Sigmoid colon (tissue), 7 donors: ENCODE measurements at places on chromosomes 7 and 10. TPM values are rescaled to one million over a fixed set of nuclear protein-coding genes. Genes with fewer than 3 reads are reported as not detected.

Gene MSMB
- polyA plus RNA-seq = not detected

Gene PHTF2
- polyA plus RNA-seq = 7.3 TPM

Gene TMEM139
- 26.4 TPM for polyA plus RNA-seq

Gene POLR2J3
- 33.6 TPM for polyA plus RNA-seq

Gene ZNF853
- 0.69 TPM for polyA plus RNA-seq

Gene BMPER
- 0.60 TPM for polyA plus RNA-seq

Gene LGI1
- 0.89 TPM for polyA plus RNA-seq

Gene PGAM2
- polyA plus RNA-seq = 3.0 TPM

Gene ACTR3C
- polyA plus RNA-seq = 12.4 TPM

Gene LRRC27
- 6.2 TPM for polyA plus RNA-seq

Gene GALNT17
- 1.8 TPM for polyA plus RNA-seq

Gene TUBB8
- polyA plus RNA-seq = 0.66 TPM

Gene AKR1B1
- 40.3 TPM for polyA plus RNA-seq

GRCh38 chr10:61822781-61823230 is 78.7 kb upstream of the ARID5B start:
- DNase-seq = no peak

DNA sequence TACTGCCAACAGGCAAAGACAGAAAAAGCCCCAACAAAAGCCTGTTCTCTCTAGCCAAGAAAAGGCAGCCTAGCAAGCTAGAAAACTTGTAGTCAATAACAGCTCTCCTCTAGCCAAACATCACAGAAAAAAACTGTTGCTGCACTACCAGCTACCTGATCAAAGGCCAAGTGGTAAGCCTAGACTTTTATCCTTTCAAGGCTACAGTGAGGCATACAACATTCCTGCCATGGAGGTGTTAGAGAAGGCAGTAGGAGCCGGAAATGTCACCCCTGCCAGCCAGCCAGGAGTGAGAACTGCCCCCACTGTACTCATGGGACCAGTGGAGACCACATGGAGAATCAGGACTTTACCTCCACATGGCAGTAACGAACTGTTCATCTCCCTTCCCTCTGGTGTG is 31.2 kb downstream of the CCDC126 start:
- DNase-seq = no peak

GRCh38 chr10:9545073-9545472 is 1472.6 kb upstream of the CELF2 start:
- no peak for DNase-seq

GRCh38 chr7:4079956-4080355 is 602.1 kb upstream of the FOXK1 start:
- no peak for DNase-seq

DNA sequence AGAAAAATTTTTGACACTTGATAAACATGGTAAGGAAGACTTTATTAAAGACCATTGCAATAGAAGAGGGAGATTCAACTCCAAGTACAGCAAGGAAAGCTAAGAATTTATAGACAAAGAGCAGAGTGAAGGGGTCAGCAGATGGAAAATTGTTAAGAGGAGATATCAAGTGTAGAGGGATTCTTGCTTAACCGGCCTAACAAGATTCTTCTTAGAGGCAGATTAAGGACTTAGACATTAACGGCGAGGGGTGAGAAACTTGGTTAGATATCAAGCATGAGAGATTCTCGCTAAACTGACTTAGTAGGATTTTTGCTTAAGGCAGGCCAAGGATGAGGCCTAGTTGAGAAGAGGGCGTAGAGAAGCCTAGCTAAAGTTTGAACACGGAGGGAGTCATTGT is 76.0 kb downstream of the ITGB1 start:
- no peak for DNase-seq

- DNase-seq = no peak
Observed at GRCh38 chr7:98659756-98660155, 42.7 kb downstream of the NPTX2 start.

DNA sequence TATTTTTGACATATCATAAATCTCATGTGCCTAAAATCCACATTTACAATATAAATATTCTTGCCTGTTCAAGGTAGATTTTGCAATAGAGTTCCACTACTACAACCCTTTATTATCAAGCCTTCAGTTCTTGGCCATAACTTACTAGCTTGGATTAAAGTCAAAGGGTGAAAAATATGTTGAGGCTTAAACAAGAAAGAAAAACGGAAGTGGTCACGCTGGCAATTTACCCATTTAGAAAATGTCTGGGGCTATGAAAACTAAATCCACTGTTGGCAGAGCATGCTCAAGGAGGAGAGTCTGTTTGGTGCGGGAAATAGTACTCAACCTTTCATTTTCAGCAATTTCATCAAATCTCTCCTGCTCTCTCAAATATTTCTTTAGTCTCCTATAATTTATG is 209.8 kb upstream of the RHOBTB1 start:
- DNase-seq = no peak

GRCh38 chr10:119383174-119383856 is 159.2 kb downstream of the RGS10 start:
- no peak for DNase-seq

DNA sequence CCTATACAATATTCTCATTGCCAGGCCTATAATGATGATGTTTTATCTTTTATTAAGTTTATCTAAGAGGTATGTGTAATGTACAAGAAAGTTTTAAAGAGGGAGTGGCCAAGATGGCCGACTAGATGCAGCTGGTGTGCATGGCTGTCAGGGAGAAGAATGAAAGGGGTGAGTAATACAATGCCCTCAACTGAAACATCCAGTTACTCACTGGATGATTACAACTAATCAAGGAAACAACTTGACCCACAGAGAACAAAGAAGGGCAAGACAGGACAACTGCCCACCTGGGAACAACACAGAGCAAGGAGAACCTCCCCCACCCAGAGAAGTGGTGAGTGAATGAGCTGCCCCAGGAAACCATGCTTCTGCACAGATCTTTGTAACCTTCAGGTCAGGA is 880.0 kb upstream of the LRRTM3 start:
- DNase-seq = no peak

DNA sequence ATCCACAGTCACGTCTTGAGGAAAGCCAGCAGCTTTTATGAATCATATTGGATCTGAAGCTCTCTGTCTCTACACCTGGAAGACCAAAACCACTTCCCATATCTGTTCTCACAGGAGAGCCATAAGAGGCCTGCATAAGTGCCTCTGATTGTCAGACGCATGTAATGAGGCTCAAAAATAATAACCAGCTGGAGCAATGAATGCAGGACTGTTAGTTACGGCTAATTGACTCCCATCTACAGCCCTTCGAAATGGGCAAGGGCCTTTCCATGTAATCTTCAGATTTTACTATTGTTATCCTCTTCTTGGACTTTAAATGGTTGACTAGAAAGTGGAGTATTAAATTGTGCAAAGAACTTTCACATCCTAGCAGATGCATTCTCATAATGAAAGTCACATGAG is 4.4 kb upstream of the SEMA3C start:
- DNase-seq = no peak

DNA sequence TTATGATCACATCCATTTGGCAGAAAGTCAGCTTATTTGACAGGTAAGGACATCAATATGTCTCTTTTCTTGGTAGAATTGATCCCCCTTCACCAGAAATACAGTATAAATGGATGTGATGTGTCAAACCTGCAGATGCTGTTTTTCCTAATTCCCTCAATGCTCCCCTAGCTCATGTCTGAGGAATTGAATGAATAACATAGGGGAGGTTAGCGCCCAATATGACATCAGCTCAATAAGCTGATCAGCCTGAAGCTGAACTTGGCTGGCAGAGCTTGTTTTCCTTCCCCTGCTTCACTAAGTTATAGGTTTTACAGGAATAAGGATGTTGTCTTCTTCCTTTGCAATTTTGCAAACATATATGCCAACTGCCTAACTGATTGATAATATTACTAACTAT is 132.5 kb downstream of the REEP3 start:
- DNase-seq = no peak

DNA sequence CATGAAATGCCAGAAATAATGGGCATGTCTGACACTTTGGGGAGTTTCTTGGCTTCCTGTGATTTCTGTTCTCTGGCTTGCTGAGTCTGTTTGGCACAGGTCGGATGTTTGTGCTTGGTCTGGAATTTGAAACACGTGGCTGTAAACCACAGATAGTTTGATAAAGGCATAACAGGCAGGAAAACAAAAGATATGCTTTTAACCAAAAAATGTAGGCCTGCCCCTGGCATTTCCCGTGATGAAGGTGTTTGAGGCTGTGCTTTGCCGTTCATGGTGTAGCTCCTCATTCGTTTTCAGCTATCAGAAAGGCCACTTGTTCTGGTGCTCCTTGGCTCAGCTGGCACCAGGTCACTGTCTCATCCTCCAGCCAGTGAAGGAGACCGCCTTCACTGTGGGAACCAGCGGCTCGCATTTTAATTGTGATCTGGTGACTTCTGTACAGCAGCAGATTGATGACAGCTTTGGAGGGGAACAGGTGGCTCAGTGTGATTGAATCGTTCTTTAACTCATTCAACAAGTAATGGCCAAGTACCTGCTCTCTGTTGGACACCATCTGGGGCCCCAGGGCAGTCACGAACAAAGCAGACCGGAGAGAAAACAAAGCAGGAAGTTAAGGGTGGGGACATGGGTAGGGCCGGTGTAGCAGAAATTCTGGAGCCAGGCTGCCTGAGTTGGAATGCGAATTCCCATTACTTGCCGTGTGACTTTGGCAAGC is 111.5 kb downstream of the CCNY start:
- no peak for DNase-seq

GRCh38 chr7:4468320-4469102 is 213.6 kb upstream of the FOXK1 start:
- DNase-seq = no peak

GRCh38 chr7:2720024-2720423 is 32.0 kb downstream of the AMZ1 start:
- no peak for DNase-seq

GRCh38 chr7:55207436-55208125 is 157.6 kb upstream of the LANCL2 start:
- DNase-seq = no peak

DNA sequence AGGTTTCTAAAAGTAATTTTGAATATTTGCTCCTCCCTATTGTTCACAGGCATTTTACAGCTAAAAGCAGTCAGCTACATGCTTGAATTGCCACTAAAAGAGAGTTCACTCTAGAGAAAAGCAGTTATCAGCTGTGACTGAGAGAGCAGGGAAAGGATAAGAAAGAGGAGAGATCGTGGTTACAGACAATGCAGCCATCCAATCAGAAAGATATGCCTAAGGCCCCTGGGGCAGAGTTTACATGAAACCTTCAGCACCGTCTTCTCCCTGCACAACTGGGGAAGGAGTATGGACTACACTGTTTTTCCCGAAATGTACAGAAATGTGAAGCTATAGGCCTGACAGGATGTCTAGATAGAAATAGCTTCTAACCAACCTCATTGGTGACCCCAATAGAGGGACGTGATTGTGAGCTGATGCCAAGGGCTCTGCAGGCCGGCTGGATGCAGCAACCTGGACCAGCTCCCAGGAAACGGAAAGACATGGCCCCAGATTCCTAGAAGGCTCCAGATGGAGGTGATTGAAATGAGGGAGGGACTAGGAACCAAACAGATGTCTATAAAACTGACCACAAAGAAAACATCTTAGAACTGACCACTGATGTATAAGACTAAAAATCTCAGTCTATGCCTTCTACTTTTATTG is 3.2 kb upstream of the VSTM4 start:
- no peak for DNase-seq

DNA sequence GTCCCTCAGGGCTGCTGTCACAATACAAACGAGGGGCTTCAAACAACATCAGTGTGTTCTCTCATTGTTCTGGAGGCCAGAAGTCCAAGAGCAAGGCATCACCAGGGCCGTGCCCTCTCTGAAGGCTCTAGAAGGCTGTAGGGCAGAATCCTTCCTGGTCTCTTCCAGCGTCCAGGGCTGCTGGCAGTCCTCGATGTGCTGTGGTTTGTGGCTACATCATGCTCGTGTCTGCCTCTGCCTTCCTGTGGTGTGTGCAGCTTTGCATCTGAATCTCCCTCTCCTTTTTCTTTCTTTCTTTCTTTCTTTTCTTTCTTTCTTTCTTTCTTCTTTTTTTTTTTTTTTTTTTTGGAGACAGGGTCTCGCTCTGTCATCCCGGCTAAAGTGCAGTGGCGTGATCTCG is 103.5 kb downstream of the INSYN2A start:
- no peak for DNase-seq
